ENCODE measurements at places on chromosomes 1 and 21.
A peak's percentile ranks its signal among the peaks of the same experiment; 100 is the strongest.

- DNase-seq = peak; percentile 51
Measured at GRCh38 chr1:152112101-152112884, 3.0 kb downstream of the TCHH start.

DNA sequence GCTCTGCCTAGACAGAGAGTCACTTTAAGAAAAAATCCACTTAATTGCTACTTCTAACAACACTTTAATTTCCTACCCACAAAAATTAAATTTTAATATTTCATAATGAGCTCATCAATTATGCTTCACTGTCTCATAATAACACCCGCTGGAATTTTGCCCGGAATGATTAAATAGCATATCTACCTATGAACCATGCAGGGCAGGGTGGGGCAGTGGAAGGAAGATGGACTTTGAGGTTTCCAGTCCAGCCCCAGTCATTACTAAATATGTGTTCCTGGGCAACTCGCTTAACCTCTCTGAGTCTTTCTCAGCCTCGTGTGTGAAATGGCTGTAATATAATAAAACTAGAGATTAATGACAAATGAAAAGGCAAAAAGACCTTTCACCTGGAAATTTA, 32.8 kb upstream of the SLC45A1 start:
- DNase-seq = peak; percentile 87

- DNase-seq = no peak
Measured at GRCh38 chr1:204971517-204972336, 71.3 kb upstream of the CNTN2 start.

- DNase-seq = no peak
Measured at GRCh38 chr1:187762118-187762517, 933.4 kb downstream of the PLA2G4A start.

GRCh38 chr1:1730870-1731269, 6.7 kb upstream of the CDK11A start:
- no peak for DNase-seq

GRCh38 chr1:98034505-98034904, 113.7 kb upstream of the DPYD start:
- no peak for DNase-seq

- no peak for DNase-seq
Measured at GRCh38 chr1:41078616-41079015, 57.1 kb upstream of the SLFNL1 start.

GRCh38 chr1:30314591-30314990, 408.8 kb downstream of the MATN1 start:
- DNase-seq = no peak

DNA sequence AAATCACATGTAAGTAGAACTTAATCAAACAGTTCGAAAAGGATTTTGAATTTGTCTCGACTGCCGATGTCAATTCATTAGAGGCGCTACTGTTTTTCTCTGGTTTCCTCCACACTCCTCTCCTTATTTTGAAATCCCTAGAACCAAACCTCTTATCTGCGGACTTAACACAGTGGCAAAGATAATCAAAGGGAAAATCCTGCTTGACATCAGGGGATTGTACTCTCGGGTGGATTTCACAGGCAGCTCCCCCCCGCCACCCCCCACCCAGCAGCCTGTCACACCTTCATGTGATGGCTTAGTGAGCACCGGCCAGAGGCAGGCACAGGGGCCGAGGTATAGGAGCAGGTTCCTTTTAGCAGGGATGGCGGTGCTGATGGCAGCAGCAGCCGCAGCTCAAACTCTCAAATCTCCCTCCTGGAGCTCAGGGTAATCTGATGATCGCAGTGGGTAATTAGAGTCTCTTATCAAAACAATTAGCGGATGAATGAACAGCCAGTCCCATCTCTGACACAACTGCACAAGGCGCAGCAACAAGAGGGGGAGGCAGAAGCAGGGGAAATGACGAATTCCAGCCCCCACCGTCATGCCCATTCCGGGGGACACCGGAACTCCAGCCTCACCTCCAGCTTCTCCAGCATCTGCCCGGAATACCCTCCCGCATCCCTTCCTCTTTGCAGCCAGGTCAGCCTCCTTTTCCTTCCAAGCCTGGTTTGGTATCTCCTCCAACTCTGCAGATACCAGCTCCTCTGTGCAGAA, 80.3 kb downstream of the SSBP3 start:
- DNase-seq = no peak

GRCh38 chr1:52814465-52814864, 28.1 kb upstream of the ZYG11A start:
- no peak for DNase-seq

DNA sequence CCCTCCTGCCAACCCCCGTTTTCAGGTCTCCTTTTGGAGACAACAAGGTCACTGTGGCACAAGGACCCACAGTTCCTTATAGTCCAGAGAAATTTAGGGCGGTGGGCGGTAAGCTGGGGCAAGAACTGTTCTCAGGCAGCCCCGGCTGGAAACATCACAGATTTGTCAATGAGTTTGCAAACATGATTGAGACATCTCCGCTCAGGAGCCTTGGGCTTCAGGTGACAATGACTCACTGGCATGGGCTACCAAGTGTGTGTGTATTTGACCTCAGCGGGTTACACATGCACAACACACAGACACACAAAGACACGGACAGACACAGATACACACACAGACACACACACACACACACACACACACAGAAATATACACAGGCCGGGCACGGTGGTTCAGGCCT, 58.2 kb upstream of the ABCG1 start:
- DNase-seq = no peak

- DNase-seq = no peak
Measured at GRCh38 chr1:9472386-9473031, 66.8 kb upstream of the SLC25A33 start.

GRCh38 chr1:53220962-53221286, 490 bp upstream of the CZIB start:
- DNase-seq = no peak

DNA sequence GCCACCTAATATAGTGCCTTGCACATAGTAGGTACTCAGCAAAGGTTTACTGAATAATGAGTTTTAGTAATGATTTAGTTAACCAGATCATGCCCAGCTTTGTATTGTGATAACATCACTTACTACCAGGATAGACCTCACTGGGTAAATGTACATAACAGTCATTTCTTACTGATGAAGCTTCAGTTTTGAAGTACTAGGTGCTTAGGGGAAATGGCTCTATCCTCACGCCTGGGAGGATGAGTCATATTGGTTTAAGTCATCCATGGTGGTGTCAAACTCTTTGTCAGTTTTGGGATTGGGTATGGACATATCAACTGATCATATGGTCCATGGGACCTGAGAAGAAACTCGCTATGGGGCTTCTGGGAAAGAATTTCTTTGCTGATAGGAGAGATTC, 90.6 kb upstream of the USP24 start:
- DNase-seq = no peak

Data from small intestine (tissue), 16 donors.